ENCODE measurements at places on chromosomes 12 and 14.
A peak's percentile ranks its signal among the peaks of the same experiment; 100 is the strongest.

- no peak for DNase-seq
Measured at GRCh38 chr12:63869656-63870055, 25.2 kb downstream of the SRGAP1 start.

DNA sequence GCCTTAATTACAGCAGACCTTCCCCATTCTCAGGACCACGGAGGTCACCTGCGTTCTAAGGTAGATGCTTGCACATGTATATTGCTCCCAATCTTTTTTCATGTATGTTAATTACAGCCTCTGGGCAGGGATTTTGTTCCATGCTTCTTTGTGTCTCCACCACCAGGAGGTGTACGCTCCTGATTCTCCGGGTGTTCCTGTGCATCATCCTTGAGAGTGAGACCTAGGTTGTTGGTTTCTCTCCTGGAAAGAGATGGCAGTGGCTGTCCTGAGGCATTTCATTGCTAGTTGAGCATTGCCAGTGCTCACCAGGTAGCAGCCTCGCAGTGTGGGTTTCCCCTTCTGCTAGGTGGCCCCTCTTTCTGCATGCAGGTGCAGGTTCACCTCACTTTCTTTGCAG lies 52.8 kb downstream of the KCNK13 start:
- no peak for DNase-seq

DNA sequence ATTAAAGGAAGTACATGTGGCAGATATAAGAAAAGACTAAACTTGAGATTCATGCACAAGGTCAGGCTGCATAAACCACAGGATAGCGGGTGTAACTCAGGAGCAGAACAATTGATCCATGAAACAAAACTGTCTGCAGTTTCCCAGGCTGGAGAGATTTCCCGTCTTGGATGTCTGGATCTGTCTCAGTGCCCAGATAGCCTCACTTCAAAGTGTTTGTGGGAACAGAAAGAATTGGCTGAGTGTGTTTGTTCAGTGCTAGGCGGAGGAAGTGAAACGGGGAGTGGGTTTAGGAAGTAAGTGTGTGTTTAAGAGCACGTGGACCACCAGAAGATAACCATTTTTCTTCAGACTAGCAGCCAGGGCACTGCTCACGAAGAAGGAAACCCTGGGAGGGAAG lies 1.4 kb upstream of the RNASE10 start:
- DNase-seq = no peak

- DNase-seq = peak; percentile 49
Measured at GRCh38 chr12:43579206-43579605, 27.2 kb upstream of the ADAMTS20 start.

- no peak for DNase-seq
Measured at GRCh38 chr14:61470961-61471293, 149.5 kb downstream of the PRKCH start.
